ENCODE measurements at places on chromosomes 12 and 14.

- DNase-seq, result no peak
Measured at GRCh38 chr12:26658991-26659390, 174.0 kb downstream of the ITPR2 start.

DNA sequence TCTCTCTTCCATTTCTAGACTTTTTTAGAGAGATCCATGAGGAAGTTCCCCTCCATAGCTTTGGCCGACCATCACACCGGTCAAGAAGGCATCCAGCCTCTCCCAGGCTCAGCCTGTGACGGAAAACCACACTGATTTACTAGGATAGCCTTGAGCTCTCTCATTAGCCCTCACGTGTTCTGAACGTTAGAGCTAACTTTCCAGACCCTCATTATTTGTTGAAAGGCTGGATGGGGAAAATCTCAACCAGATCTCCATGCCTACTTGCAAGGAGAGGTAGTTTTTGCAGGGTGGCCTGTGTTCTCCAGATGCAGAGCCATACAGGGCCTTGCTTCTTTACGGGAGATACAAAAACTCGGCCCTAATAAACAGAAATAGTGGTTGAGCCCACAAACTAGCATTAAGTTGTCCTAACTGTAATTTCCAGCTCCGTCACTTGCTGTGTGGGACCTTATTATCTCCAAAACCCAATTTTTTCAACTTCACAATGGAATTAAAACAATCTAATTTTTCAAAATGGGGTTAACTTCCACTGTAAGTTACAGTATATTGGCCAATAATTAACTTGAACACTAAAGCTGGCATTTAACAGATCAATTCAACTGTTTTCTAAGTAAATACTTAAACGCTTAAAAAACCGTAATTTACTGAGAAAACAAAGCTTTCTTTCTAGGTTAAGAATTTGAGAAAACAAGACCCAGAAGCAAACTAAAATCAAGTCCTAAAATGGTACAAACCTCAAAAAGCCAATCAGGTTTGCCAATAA, 65.3 kb downstream of the KLHL28 start:
- no peak for DNase-seq

- no peak for DNase-seq
Measured at GRCh38 chr12:92170050-92170449, 24.4 kb upstream of the BTG1 start.

- DNase-seq, result no peak
Measured at GRCh38 chr14:39025250-39025809, 77.7 kb downstream of the SEC23A start.

- DNase-seq, result no peak
Measured at GRCh38 chr14:44609201-44609600, 102.1 kb upstream of the FSCB start.

DNA sequence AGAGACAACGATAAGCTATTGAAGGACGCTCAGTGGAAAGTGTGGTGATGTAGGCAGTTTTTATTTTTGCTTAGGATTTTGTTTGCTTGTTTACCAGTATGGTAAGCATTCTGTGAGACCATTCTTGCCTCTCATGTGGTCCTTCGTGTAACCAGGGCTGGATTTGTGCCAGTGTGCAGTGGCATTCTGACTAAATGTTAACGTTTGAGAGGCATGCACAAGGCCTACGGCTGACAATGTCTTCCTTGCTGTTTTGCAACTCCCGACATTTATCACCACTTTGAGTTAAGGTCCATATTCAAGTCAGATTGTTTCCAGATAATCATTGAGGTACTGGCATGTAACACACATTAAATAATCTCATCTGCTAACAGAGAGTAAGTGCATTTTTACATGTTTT, 102.3 kb upstream of the BCAT1 start:
- DNase-seq, result no peak

Data from activated T-helper 1 cell treated with anti-CD3 and anti-CD28 coated beads, Interleukin-2, amount 50 U/mL, for 16 hours (primary cell).